CD4-positive, alpha-beta T cell treated with Interleukin-2 at 100 ng/mL for 4 hours (primary cell): ENCODE measurements at places on chromosomes 16 and 17.

DNA sequence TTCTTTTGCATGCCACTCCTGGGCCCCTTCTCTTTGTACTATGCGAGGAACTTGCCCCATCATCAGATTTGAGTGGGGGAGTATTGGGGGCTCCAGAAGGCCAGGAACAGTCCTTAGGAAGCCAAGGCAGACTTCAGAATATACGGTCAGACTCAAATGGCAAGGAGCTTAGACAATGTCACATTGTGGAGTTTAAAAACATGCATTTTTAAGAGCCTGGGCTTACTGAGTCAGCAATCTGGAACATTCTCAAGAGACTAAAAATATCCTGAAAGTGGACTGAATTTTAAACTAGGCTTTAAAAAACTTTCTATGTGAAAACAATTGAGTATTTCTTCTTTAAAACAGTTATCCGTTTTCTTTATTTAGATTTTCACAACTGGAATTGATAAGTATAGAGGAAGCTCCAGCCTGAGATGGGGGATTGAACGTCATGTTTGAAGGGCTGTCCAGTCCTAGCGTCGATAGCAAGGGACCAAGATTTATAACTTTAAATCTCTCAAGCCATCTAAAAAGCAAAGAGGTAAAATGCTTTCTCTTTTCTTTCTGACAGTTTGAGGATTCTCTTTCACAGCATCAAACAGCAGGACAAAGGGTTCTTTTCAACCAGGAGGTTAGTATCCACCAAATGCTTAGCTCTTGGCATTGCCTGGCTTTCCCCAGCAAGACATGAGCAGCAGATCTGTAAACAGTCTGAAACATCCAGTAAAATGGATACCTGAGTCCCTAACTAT is 45.8 kb upstream of the CDRT4 start:
- no peak for DNase-seq

- no peak for DNase-seq
Measured at GRCh38 chr17:75059369-75060345, 12.6 kb downstream of the KCTD2 start.

GRCh38 chr16:19704321-19705145 is 13.5 kb downstream of the KNOP1 start:
- no peak for DNase-seq

GRCh38 chr16:2968738-2969544 is at the start of gene PAQR4:
Gene PAQR4 (plus strand): TSS chr16:2969348. CDS start chr16:2969675, 327 bp downstream.
- DNase-seq = peak; percentile 77

- no peak for DNase-seq
Measured at GRCh38 chr17:73663614-73664013, 19.4 kb upstream of the SDK2 start.

GRCh38 chr16:1458336-1458976 is 14.1 kb upstream of the CCDC154 start:
- no peak for DNase-seq

- DNase-seq = peak; percentile 66
Measured at GRCh38 chr16:15949210-15950160, at the start of gene ABCC1. Gene ABCC1 (plus strand): TSS chr16:15949616. CDS start chr16:15949752, 136 bp downstream.

DNA sequence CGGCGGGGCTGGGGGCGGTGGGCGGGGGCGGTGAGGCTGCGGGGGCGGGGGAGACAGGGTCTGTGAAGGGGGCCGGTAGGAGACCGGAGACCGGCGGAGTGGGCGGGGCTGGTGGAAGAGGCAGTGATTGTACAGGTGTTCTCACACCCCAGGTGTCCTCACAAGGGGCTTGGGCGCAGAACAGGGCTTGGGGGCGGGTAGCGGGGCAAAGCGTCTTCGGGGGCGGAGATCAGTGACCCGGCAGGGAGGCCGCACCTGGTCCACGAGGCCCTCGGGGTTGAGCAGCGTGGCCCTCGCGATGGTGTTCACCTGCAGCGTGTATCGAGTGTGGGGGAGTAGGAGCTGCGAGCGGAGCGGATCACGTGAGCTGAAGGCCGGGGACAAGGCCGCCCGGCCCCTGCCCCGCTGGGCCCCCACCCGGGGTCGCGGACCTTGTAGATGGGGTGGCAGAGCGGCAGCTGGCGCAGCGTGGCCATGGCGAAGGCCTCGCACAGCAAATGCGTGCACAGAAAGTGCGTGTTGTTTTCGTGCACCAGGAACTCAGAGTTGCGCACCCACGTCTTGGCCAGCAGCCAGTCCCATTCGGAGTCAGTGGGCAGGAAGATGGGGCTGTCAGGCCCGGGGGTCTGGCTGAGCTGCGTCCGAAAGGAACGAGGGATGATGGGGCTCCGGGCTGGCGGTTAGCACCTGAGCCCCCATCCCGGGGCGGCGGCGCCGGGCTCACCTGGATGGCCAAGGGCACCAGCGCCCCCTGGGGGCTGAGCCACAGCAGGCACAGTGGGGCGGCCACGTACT is 8.5 kb downstream of the ALOXE3 start:
- peak; percentile 77 for DNase-seq

DNA sequence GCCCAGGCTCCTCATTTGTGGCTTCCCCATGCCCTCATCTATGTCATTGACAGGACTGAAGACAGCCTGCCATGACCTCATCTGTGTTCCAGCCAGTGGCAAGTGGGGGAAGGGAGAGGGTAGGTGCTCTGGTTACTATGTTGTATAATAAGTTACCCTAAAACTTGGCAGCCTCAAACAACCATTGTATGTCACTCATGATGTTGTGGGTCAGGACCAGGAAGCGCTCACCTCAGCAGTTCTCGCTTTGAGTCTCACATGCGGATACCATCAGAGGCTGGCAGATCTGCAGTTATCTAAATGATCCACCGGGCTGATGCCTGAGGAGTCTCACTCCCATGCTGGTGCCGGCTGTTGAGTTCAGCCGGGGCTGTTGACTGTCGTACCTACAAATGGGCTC is 89.0 kb upstream of the TMEM97 start:
- no peak for DNase-seq

GRCh38 chr16:2813771-2814221 is 3.2 kb upstream of the PRSS21 start:
- DNase-seq = no peak

- DNase-seq = no peak
Measured at GRCh38 chr16:81652798-81653505, 126.1 kb upstream of the PLCG2 start.

GRCh38 chr17:69539781-69540319 is 125.4 kb downstream of the MAP2K6 start:
- no peak for DNase-seq

DNA sequence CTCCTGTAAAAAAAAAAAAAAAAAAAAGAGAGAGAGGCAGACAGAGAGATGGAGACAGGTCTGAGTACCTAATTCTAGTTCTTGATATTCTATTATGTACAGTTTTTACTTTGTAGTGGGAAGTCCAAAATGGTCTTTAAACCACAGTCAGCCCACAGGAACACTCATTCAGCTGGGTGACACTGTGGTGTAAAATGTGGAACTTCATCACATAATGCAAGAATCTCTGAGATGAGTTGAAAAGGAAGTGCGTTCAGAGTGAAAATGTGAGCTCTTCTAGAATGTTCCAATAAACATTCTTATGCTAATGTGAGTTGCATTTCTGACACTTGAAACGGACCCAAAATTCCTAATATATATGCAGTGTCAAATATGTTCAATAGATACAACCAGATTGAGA is 972.1 kb downstream of the CDH11 start:
- DNase-seq = no peak

DNA sequence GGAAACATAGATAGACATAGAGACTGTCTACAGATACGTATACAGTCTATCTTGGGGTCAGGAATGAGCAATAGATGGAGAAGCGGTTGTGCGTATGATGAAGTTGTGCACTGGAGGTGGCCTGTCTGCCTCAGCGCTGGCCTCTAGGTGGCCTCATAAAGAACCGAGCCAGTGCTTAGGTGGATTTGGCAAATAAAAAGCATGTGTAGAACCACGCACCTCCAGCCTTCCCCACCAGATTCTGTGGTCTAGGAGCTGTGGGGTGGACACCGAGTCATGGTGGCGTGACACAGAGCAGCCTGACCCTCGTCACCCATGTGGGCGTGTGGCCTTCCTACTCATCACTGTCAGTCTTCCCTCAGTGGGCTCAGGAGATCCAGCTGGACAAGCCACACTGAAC is 34.0 kb downstream of the PGS1 start:
- DNase-seq = peak; percentile 26

GRCh38 chr17:72122010-72122764 is 1.4 kb downstream of the SOX9 start:
- DNase-seq = no peak

DNA sequence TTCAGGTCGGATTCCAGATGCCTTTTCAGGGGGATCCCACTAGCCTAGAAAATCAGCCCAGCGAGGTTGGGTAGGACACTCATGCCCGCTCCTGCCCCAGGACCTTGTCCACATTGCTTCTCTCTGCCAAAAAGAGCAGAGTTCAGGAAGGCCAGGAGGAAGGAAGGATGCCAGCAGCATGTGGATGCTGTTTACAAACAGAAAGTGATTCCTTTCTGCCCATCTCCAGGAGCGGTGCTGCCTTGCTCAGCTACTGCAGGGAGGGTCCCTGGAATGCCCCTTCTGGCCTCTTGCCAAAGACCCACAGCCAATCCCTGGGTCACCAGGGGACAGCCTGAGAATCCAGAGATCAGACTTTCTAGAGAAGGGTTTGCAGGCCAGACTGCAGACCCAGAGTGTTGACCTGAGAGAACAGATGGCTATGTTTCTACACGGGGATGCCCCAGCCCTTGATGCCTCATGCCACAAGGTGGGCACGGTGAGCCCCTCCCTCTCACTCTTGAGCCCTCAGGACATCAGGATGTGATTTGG is 32.3 kb upstream of the EMP2 start:
- no peak for DNase-seq

- no peak for DNase-seq
Measured at GRCh38 chr17:50187751-50188530, 13.5 kb downstream of the COL1A1 start.

- DNase-seq = no peak
Measured at GRCh38 chr17:76386966-76387765, 2.8 kb downstream of the SPHK1 start.

GRCh38 chr17:5047446-5047845 is 12.2 kb upstream of the SLC52A1 start:
- peak; percentile 59 for DNase-seq

GRCh38 chr16:89038811-89039735 is 54.6 kb upstream of the ACSF3 start:
- no peak for DNase-seq

DNA sequence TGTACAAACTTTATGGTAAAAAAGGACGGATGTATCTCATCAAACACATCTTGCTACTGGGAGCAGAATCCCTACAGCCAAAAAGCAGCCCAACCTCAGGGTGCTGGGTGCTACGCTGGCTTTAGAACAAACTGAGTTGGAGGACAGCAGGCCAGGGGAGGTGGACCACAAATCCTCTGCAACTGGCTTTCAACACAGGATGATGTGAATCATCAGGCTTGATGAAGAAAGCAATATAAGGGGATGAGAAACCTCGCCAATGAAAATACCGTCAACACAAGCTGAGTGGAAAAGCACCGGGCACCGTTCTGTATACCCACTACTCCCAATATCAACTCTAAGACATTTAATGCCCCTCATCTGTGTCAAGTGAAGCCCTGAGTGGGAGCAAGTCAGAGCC is 14.3 kb downstream of the HBQ1 start:
- DNase-seq = no peak

- DNase-seq = peak; percentile 38
Measured at GRCh38 chr17:64146418-64147109, 16.6 kb upstream of the ERN1 start.

- peak; percentile 4 for DNase-seq
Measured at GRCh38 chr16:85461814-85462713, 151.1 kb upstream of the GSE1 start.

DNA sequence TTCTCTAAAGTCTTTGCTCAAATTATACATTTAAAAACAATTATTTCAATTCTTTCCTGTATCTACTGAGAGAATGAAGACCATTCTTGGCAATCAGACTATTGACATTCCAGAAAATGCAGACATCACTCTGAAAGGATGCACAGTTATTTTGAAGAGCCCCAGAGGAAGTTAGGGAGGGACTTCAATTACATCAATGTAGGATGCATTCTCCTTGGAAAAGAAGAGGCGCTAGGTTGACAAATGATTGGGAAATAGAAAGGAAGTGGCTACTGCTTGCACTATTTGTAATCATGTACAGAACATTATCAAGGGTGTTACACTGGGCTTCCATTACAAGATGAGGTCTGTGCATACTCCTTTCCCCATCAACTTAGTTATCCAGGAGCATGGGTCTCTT is 74.3 kb downstream of the SSH2 start:
- no peak for DNase-seq

DNA sequence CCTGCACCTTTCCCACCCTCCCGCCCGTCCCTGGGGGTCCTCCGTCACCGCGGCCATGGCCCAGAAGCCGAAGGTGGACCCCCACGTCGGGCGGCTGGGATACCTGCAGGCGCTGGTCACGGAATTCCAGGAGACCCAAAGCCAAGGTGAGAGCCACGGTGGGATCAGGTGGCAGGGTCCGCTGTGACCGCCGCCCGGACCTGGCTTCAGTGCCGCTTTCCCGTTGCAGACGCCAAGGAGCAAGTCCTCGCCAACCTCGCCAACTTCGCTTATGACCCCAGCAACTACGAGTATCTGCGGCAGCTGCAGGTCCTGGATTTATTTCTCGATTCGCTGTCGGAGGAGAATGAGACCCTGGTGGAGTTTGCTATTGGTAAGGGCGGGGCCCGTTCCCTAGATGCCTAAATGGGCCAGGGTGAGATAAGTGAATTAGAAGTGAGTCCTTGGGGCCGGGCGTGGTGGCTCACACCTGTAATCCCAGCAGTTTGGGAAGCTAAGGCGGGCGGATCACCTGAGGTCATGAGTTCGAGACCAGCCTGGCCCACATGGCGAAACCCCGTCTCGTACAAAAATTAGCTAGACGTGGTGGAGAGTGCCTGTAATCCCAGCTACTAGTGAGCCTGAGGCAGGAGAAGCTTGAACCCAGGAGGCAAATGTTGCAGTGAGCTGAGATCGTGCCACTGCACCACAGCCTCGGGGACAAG is 617 bp downstream of the ARMC7 start:
- DNase-seq = no peak

DNA sequence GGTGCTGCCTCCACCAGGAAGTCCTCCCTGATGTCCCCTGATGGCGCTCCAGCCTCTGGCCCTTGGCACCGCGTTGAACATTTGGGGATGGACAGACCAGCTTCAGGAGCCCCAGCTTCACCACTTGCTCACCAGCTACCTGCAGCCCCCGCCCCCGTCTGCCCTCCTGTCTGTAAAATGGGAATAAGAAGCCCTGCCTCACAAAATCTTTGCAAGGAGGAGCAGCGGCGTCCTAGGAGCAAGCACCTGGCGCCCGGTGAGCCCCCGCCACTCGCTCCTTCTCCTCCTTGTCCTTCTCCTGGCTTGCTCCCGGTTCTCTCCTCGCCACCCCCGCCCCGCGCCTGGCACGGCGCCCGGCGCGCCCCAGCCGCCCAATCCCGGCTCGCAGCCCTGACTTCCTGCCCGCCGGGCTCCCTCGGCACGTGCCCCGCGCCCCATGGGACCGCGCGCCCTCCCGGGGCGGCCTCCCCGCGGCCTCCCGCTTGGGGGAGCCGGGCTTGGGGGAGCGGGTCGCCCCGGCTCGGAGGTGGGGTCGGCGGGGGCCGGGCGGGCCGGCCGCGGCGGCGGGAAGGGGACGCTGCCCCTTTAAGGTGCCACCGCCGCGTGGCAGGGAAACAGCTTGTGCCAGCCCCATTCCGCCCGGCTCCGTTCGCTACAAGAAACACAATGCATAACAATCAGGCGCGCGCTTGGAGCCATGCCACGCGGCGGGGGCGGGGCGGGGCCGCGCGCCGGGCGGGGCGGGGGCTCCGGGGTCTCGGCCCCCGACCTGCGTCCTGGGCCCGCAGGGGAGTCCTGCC is 9.1 kb upstream of the PPP1R1B start:
- DNase-seq = peak; percentile 44

GRCh38 chr16:25692742-25693508 is 1.2 kb downstream of the HS3ST4 start:
- DNase-seq = no peak

- DNase-seq = peak; percentile 24
Measured at GRCh38 chr17:77099997-77100396, 40.8 kb upstream of the SEC14L1 start.
